SK-N-DZ (cell line): ENCODE measurements at places on chromosomes 7 and 10.

DNA sequence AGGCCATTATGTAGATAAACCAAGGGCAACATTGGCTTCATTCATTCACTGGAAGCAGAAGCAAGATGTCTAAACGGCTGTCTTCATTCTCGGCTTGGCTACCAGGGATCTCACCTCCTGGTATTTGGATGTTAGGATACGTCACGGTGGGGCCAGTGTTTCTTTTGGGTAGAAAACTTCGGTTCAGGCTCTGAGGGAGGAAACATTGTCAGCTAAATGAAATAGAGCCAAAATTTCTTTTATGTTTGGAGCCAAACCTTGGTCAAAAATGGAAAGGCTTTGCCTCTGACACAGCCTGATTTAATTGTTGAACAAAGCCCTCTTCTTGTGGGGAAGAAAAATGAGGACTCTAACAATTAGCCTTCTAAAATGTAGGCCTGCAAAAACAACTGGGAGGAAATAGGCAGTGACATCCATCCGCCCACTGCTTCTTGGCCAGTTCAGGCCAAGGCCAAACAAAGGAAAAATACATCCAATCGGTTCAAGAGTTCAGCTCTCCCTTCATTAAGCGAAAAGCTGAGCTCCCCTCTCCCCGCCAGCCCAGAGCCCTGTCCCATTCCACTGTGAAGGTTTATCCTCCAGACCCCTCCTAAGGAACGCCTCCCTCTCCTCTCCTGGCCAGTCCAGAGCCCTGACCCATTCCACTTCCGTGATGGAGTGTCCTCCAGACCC is 44.4 kb downstream of the PFKFB3 start:
- no peak for DNase-seq

- no peak for DNase-seq
Observed at GRCh38 chr7:92569137-92569536, 21.1 kb downstream of the FAM133B start.

DNA sequence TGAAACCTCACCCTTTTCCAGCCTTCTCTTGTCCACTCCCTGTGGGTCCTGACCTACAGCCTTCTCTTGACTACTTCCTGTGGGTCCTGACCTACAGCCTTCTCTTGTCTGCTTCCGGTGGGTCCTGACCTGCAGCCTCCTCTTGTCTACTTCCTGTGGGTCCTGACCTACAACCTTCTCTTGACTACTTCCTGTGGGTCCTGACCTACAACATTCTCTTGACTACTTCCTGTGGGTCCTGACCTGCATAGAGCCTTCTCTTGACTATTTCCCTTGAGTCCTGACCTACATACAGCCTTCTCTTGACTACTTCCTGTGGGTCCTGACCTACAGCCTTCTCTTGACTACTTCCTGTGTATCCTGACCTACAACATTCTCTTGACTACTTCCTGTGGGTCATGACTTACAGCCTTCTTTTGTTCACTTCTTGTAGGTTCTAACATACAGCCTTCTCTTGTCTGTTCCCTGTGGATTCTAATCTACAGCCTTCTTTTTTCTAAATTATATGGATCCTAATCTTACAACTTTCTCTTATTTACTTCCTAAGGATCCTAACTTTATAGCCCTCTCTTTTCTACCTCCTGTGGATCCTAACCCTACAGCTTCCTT is 36.5 kb downstream of the C10orf71 start:
- DNase-seq, result no peak

- DNase-seq, result peak; percentile 16
Observed at GRCh38 chr10:56547163-56547562, 186.1 kb upstream of the ZWINT start.

- DNase-seq, result no peak
Observed at GRCh38 chr7:43058271-43059066, 54.0 kb upstream of the HECW1 start.
